NCI-H1417 (cell line): ENCODE measurements at places on chromosomes 5 and 9.

- DNase-seq = no peak
Measured at GRCh38 chr9:130417602-130418001, 27.2 kb upstream of the ASS1 start.

DNA sequence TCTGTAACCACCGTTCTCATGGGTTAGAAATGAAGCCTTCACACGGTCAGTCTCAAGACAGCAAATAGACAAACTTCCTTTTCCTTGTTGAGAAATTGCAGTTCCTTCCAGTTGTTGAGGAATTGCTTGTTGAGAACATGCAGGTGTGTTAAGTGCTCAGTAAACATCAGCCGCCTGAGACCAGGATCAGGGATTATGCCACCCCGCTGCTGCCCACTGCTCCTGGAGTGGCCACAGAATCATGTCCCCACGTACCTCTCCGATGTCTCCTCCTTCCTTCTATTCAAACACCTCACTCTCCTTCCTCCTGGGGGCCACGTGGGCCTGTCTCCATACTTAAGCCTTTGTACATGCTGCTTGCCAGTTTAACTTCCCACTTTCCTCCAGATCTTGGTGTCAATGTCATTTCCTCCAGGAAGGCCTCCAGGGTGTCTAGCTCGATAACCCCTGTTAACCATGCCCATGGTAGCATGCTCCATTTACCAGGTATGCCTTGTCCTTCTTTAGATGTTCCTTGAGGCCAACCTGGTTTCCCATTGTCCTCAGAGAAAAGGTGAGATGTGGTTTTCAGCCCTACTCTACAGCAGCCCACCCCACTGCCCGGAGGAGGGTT is 33.8 kb upstream of the RPL26L1 start:
- DNase-seq = no peak

DNA sequence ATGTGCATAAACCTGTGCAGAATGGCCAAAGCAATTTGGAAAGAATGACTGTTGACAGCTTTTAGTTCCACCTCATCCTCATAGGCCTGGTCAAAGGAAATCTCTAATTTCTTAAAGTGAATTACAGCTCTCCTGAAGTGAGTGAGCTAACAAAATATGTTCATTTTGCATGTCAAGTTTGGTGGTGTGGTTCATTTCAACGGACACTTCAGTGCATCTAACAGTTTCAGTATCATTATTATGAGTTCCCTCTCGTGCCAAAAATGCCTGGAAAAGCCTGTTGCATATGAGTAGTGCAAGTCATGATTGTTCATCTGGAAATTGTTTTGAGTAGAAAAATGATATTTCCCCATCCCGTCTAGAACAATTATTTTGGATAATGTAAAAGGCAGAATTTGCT is 53.2 kb upstream of the HMHB1 start:
- DNase-seq = no peak

DNA sequence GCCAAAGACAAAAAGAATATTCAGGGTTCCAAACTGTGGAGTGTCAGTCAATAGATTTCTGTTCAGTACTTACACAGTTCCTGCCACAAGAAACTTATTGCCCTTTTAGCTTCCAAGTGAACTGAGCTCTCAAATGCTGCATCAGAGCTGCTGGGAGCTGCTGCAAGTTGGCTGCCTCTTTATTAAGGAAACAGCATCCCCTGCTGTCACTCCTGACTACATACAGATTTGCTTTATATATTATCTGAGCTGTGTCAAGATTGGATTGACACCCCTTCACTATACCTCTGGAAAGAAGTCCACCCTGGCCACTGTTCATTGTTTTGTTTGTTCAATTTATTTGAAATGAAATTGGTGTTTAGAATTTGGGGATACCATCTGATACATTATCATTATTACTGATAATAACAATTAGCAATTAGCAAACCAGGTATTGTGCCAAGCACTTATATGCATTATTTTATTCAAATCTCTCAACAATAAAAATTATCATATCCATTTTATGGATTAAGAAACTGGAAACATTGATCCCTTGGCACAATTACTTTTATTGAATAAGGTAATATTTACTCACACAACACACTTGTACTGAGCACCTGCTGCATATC is 16.4 kb upstream of the C5orf58 start:
- no peak for DNase-seq

GRCh38 chr5:134570886-134571285 is 45.4 kb downstream of the JADE2 start:
- DNase-seq = no peak

DNA sequence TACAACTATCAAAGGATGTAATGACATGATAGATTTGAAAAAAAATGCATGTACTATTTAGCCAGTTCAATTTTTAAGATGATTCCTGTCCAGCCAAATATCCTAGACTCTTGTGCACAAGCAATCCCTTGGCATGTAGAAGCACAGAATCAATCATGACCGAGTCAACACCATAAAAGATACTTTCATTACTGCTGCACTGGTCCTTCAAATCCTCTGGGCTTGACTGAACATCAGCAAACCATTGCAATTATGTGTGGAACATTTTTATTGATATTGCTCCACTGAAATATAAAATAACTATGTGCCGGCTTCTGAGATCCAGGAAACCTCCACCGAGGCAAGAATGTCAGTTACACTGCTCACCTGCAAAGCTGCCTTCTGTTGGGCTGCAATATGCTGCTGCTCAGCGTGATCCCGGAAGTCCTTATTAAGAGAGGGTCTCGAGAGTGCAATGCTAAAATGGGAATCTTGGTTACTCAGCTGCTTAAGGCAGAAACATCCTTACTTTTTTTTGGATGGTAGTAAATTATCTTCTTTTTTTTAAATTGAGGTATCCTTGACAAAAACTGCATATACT is 28.7 kb downstream of the INIP start:
- DNase-seq = no peak
